ENCODE measurements at places on chromosomes 12 and 14.

DNA sequence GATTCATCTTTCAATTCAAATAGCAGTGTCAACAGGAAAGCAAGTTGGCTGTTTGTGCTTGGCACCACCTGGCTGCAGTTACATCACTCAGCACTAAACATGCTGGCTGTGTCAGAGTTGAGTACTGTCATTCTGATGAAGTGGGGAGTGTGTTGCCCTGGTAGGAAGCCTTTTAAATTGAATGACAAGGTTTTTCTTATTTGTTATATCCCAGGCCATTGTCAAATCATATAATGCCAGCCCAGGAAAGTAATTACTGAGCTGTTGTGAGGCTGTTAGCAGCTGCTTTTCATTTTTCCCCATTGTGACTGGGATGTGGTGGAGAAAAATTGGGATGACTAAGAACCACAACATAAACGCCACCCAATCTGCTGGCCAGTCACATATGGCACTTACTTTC is 106.5 kb upstream of the PRKD1 start:
- no peak for DNase-seq

- no peak for DNase-seq
Observed at GRCh38 chr14:31265701-31266398, 58.3 kb upstream of the HECTD1 start.

DNA sequence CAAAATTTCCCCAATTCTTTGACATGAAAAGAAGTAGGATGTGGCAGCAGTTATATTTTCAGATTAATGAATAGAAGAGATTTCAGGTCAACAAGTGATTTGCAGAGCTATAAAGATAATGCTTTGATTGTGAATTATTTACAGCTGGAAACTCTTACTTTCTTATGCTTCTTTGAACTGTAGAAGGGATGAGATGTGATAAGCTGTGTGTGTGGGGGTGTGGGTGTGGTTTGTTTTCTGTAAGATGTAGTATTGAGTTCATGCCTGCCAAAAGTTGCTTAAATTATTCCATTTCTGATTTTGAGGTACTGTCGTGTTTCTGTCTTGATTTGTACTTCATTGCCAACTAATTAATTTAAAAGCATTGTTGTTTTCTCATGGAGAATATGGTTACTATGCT is 22.7 kb downstream of the AEBP2 start:
- DNase-seq = no peak

GRCh38 chr12:63922474-63922873 is 78.0 kb downstream of the SRGAP1 start:
- no peak for DNase-seq

DNA sequence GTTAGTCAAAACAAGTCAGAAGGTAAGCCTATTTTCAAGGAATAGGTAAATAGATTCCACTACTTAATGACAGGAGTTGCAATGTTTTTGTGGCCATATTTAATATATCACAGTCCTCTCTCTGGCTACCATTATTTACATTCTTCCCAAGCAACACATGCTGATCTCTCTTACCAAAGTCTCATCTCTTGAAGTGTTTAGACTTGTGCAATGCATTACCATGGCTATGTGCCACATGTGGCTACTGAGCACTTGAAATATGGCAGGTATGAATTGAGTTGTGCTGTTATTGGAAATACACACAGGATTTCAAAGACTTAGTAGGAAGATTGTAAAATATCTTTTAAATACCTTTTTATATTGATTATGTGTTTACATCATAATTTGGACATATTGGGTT is 262.4 kb upstream of the PDE3A start:
- DNase-seq = no peak

DNA sequence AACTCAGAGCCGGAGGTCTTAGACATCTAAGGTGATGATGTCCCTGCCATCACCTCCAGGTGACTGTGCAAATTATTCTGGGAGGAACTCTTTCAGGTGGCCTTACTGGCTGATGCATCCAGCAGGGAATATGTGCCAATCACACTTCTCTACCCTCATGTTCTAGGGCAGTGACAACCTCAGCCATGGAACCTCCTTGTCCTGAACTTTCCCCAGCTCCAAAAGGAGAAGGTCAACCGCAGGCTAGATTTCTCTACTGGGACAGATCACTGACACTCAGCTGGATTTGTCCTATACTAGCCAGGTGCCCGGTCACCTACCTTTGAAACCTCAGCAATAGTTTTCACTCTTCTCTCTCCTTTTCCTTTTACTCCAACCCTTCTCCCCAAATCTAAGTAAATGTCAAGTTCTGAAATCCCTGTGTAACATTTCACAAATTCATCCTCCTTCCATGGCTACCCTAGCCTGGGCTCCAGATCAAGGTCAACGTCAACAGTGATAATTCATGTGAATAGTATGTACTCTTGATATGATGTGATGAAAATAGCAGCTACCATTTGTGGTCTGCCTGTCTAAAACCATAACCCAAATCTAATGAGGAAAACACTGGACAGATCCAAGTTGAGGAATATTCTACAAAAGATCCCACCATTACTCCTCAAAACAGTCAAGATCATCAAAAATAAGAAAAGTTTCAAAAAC is 115.0 kb upstream of the EGLN3 start:
- DNase-seq = no peak

GRCh38 chr12:31370531-31371255 is 44.7 kb upstream of the SINHCAF start:
- no peak for DNase-seq

GRCh38 chr12:115572440-115572839 is 705.1 kb downstream of the MED13L start:
- no peak for DNase-seq

DNA sequence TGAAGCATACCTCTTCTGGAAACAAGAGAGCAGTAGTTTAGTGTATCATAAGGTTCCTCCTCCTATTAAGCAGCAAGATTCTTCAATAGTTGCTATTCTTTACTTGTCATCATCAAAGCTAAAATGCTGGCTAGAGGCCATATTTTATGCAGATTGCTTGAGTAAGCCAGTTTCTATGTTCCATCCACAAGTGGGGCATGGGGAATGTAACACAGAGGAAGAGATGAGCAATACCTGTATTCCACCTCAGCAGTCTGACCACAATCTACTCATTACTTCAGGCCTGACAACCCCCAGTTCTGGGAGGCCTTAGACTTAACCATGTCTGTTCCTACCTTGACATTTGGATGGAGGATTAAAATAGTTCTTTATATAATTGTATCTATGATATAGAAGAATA is 423.6 kb downstream of the BTG1 start:
- DNase-seq = no peak

GRCh38 chr14:80447392-80447791 is 236.1 kb upstream of the DIO2 start:
- no peak for DNase-seq

DNA sequence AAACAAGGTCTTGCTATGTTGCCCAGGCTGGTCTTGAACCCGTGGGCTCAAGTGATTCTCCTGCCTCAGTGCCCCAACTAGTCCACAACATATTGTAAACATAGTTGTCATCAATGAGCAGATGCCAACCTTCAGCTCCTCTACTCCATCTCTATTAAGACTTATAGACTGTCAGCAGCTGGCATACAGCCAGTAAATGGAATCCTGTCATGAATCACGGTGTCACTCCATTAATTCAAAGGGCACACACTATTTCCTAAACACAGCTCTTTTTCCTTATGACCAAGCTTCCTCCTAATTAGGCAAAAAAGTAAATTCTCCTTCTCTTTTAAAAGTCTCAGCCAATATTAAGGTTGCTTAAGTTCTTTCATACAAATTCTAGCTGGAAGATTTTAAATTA is 111.2 kb downstream of the ITPR2 start:
- no peak for DNase-seq

GRCh38 chr14:49792618-49793017 is 24.7 kb downstream of the KLHDC2 start:
- no peak for DNase-seq

DNA sequence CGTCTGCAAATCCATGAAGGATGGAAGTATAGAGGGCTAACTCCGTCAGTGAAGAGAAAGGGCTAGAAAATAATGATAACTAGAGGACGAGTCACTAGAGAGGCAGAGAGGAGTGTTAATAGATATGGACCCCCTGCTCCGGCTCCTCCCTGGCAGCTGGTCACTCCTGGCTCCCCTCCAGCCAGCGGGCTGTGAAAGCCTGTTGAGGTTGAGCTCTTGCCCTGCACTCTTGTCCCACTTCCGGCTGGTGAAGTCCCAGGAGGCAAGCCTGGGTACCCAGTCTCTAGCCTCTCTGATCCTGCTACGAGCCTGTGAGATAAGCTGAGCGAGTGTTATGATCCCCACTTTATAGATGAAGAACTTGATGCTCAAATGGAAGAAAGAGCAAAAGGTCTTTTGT is 90.3 kb downstream of the RFX4 start:
- DNase-seq = no peak

GRCh38 chr12:63149909-63150712 is 890 bp downstream of the AVPR1A start:
- peak; percentile 14 for DNase-seq

- DNase-seq = no peak
Observed at GRCh38 chr12:1660304-1661187, 30.3 kb upstream of the ADIPOR2 start.

- DNase-seq = no peak
Observed at GRCh38 chr12:95874452-95874851, 15.7 kb downstream of the SNRPF start.

DNA sequence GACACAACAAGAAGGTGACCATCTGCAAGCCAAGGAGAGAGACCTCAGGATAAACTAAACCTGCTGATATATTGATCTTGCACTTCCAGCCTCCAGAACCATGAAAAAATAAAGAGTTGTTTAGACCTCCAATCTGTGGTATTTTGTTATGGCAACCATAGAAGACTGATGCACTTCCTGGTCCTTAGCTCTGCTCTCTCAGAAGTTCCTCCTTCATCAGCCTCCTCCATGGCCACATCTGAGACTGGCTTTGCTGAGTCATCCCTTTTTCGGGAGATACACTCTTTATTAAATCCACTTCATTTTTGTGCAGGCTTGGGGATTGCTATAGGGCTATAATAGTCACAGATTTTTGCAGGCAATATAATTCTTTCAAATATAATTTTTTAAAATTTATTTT is 89.6 kb upstream of the ATF7IP start:
- DNase-seq = peak; percentile 42

- no peak for DNase-seq
Observed at GRCh38 chr12:100251917-100252316, 15.0 kb downstream of the DEPDC4 start.

- no peak for DNase-seq
Observed at GRCh38 chr12:54444206-54444605, 25.1 kb upstream of the ITGA5 start.

GRCh38 chr12:124904306-124905098 is 9.9 kb downstream of the UBC start:
- no peak for DNase-seq

- no peak for DNase-seq
Observed at GRCh38 chr14:104320611-104321086, 182.3 kb downstream of the KIF26A start.

GRCh38 chr14:67413806-67414769 is 2.1 kb upstream of the PLEK2 start:
- DNase-seq = no peak

GRCh38 chr12:1464925-1465324 is 129.5 kb downstream of the FBXL14 start:
- no peak for DNase-seq

DNA sequence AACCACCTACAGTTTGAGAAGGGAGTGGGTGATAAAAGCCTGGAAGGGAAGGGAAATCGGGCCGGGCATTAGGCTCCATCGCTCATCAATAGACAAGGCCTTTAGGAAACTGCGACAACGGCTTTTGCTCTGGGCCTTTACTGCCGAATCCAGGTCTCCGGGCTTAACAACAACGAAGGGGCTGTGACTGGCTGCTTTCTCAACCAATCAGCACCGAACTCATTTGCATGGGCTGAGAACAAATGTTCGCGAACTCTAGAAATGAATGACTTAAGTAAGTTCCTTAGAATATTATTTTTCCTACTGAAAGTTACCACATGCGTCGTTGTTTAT is 261 bp upstream of the RNU7-1 start:
- DNase-seq = peak; percentile 93

DNA sequence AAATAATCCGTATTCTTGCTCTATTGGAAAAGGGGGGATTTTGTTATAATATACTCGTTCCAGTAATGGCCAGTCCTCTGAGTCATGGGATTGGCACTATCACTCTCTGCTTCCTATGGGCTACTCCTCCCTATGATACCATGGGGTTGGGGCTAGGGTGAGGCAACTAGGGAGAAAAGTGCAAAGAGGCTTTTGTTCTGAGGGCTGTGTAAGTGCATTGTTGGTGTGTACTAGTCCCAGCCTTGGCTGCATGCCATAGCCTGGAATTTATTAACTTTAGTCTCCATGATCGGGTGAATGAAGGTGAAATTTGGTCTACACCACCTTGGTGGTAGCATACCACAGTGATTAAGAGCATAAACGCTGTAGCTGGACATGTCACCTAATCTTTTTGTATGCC is 247.6 kb downstream of the RPAP3 start:
- DNase-seq = no peak

DNA sequence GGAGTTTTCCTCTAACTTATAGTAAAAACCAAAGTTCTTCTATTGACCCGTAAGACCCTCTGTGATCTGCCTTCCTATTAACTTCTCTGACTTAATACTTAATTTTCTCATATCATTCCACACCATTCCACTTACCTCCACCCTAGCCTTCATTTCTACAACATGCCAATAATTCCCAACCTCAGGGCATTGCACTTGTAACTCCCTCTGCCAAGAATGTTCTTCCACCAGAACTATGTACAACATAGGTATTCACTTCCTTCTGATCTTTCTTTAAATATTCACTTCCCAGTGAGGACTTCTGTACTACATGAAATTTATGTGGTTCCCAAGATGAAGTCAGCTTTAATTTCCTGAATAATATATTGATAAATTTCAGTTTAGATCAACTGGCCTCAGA is 531.7 kb downstream of the LRFN5 start:
- DNase-seq = no peak

DNA sequence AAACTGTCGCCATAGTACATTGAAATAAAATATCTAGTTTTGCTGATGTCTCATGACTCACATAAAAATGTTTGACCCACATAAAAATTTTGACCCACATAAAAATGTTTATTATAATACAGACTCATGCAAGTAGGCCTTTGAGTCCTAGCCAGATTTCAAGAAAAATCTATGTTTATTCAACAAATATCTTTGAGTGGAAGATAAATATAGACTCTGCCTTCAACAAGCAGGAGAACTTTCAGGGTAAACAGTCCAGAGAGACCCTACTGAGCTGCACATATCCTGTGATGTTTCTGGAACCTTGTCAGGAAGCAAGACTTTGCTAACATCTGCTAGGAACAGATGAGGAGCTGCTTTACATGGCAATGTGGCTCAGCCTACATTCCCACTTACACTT is 283.1 kb downstream of the MDGA2 start:
- no peak for DNase-seq

GRCh38 chr12:28961948-28962384 is 187.1 kb upstream of the FAR2 start:
- DNase-seq = no peak

GRCh38 chr12:45745861-45746277 is 16.4 kb downstream of the ARID2 start:
- DNase-seq = no peak

GRCh38 chr12:75444429-75445136 is 36.0 kb upstream of the GLIPR1 start:
- DNase-seq = no peak

- no peak for DNase-seq
Observed at GRCh38 chr12:96402061-96402460, 1.8 kb upstream of the CDK17 start.

All from Jurkat, Clone E6-1 (cell line).